ENCODE measurements at places on chromosomes 5 and 9.

- DNase-seq, result no peak
Observed at GRCh38 chr5:98320343-98320742, 453.1 kb upstream of the RGMB start.

DNA sequence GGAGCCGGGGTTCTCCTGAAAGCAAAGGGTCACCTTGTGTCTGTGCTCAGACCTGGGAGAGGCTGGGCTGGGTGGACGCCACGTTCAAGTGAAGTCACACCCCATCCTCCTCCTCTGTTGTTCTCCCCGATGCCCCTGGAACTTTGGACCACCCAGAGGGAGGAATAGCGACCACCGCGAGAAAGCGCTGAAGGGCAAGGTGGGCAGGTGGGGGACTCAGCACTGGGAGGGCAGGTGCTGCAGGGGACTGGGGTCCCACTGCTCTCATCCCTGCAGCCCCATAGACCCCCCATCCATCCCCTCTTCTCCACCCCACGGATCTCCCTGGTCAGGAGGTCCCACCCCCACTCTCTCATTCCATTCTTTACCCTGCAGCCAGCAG lies 48.8 kb upstream of the COL5A1 start:
- no peak for DNase-seq

- DNase-seq, result no peak
Observed at GRCh38 chr9:6714176-6714575, 43.6 kb upstream of the KDM4C start.

GRCh38 chr9:27331393-27331792 lies 34.4 kb upstream of the EQTN start:
- DNase-seq, result no peak

DNA sequence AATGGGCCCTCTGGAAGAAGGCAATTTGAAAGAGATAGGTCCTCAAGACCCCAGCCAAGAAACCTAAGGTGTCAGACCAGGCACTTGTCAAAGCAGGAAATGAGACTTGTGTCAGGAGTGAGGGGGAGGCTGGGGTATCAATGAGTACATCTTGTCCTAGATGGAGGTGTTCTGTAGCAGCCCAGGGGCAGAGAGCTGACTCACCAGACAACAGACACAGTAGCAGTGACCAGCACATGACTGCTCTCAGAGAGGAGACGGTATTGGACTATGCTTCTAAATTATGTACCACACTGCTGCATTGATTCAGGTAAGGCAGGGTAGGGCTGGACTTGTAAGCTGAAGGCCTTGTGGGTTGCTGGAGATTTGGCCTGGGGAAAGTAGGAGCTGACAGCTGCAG lies 551.2 kb upstream of the KLF4 start:
- DNase-seq, result no peak

Measured in NCI-H1436 (cell line).